Cardiac fibroblast (primary cell): ENCODE measurements at places on chromosomes 4 and X.

GRCh38 chrX:17960891-17961290 is 99.8 kb upstream of the RAI2 start:
- DNase-seq: no peak

DNA sequence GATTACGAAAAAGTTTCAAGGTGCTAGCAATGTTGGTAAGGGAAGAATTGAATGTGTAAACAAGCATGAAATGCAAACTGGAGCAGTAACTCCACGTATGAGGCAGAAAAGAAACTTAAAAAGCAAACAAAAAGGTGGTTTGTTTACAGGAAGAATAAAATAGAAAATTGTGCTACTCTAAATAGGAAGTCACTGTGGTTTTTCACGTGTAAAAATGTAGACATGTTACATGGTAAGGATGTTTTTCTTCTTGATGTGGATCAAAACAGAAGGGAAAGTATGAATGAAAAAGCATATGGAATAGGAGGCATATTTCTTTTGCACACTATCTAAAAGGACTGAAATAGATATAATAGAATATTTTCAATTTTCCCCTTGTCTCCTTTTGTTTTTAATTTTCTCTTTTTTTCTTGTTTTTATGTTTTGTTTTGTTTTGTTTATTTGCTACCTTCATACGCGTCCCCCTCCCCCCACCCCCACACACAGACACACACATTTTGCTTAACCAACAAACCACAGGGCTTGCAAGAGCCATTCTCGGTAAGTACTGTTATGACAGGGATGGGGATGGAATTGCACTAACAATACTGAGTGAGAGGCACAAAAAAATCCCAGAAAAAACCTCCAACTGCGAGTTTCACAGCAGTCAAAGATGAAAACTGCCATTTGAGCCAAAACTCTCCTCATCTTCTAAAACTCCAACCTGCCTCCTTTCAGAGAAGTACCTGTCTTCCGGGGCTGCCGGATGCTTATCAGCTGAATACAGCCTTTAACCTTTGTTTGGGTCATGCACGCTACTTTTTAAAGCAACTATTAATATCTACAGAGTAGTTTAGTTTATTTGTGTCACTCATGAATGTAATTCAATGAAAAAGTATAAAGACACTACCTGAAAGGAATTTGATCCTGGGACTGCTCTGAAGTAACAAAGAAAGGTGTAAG is 135.8 kb downstream of the IL15 start:
- no peak for DNase-seq

DNA sequence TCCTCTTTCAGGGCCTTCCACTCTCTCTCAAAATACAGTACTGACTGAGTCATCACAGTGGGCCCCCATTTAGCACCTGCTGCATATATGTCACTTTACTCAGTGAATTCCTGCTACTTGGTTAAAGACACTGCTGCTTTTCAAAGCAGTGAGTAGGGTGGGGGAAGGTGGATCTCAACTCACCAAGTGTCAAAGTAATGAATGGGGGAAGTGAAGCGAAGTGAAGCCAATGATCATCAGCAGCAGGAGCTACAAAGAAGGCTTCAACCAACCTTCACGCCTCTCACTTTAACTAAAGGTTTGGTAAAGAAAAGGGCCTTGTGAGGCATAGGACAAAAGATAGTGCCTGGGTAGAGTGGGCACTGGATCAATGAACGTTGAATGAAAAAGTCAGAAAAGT is 424.1 kb downstream of the SMARCA1 start:
- no peak for DNase-seq

DNA sequence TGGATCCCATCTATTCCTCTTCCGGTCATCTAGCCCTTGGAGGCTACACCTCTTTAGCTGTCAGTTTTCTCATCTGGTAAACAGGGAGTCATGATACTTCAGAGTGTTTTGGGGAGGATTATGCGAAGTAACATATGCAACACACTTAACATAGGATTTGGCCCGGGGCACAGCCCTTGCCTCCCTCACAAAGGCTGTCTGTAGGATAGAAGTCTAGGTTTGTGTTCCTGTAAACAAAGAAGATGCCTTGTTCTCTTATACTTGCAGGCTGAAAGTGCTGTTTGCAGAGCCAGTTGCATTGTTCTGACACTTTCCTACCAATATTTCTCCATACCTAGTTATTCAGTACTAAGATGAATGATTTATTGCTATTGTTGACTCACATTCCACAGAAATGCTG is 2.2 kb upstream of the APELA start:
- no peak for DNase-seq

DNA sequence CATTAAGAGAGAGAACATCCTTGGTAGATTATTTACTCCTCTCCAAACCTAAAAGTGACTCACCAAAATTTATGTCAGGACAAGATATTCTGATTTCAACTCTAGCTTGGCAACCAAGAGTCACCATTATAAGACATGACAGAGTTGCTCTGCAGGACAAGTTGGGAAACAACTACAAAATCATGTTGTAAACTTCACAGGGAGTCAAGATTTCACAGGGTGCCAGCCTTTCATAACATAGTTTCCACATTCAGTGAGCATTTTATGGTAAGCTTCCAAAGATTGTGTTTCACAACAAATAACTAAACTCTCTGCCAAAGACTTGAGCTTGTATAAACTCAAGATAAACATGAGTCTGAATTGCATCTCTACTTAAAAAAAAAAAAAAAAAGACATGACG is 121.0 kb upstream of the DIAPH2 start:
- peak; percentile 81 for DNase-seq

DNA sequence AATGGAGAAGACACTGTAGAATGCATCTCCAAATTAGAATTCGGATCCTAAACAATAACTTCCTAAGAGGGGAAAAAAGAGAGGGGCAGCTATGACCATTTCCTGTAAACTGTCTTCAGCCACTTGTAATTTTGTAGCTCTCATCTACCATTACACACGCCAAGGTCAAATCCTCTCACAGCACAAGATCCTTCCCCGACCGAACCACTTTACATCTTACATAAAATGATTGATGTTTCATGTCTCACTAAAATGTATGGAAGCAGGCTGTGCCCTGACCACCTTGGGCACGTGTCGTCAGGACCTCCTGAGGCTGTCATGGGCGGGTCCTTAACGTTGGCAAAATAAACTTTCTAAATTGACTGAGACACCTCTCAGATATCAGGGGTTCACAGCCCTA is 24.1 kb upstream of the PBDC1 start:
- DNase-seq: peak; percentile 40

DNA sequence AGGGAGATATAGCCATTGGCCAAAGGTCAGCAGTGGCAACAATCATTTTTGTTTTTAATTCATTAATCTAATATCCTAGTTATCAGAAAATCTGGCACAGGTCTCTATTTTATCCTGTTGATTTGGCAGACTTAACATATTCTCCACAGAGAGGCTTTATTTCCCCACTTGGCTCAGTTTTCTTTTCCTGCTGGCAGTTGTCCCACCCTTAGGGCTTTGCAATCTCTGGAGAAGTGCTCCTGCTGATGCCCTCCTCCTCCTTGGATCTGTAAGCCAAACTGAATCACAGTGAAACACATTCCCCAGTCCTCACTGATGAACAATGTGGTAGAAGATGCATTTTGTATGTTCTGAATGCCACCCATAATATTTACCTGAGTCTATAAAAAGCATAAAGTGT is 889.7 kb downstream of the PDHA2 start:
- peak; percentile 44 for DNase-seq

- DNase-seq: peak; percentile 46
These were observed 7.4 kb downstream of the AFF1 start for GRCh38 chr4:86942185-86942666.

DNA sequence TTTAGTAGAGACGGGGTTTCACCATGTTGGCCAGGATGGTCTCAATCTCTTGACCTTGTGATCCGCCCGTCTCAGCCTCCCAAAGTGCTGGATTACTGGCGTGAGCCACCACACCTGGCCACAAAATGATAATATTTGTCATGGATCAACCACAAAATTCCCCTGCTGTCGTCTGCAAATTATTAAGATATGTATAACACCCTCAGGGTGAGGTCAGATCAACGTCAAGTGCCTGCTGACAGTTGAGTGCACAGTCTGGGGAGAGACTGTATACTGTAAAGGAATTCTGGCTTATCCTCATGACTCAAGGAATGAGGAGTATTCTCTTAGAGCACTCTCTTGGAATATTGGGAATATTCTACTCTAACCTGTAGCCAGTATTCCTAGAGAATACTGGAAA is 11.2 kb downstream of the EPGN start:
- no peak for DNase-seq

DNA sequence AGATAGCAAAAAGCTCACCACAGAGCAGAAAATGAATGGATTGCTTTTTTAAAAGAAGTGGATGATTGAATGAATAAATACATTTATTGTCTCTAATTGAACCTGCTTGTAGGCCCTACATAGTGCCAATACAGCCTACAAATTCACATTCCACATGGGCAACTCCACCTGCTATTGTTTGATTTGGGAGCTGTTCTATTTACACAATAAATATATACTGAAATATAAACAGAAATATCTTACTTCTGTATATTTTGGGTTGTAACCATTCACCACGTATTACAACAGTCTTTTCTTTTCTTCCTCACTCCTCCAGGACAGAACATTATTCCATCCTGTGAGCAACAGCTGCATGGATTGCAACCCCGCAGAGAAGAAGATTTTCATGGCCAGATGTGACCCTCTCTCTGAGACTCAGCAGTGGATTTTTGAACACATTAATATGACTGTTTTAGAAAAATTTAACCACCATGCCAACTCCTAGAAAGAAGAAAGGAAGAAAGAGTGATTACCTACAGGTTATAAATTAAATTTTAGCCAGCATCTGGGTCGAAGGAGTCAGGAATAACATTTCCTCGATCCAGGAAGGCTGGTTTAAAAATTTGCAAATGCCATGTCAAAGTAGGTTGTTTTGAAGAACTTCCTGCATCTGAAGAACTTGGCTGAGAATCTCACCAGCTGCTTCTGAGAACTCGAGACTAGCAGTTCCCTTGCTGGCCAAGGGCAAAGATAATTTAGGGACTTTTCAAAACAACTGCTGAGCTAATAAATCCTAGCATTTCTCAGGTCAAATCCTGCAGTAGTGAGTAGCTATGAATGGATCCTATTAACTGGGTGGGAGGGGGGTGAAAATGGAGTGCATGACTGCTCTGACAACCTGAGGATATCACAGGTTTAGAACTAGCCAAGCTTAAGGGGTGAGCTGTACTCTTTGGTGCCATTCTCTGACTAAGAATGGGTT is 128.7 kb upstream of the GALNT7 start:
- DNase-seq: peak; percentile 13

DNA sequence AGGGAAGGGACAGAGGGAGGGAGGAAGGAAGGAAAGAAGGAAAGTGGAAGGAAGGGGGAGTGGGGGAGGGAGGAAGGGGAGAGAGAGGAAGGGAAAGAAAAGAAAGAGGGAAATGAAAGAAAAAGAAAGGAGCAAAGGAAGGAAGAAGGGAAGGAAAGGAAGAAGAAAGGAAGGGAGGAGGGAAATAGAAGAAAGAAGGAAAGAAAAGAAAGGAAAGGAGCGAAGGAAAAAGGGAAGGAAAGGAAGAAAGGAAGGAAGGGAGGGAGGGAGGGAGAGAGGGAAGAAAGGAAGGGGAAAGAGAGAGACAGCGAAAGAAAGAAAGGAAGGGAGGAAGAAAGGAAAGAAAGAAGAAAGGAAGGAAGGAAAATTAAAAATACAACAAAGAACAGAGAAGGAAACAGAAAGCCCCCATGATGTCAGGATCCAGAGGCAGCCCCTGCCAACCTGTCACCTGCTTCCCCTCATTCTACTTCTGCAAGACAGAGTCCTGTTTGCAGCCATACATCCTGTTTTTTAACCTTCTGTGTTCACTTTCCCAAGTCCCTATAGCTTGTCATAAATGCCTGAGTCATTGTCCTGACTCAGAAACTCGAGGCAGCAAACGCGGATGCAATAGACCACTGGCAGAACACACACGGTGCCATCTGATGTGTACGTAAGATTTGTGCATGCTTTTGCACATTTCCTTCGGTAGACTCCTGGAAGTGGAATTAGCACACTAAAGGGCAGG is 77.0 kb upstream of the C4orf50 start:
- no peak for DNase-seq

- no peak for DNase-seq
These were observed 15.6 kb downstream of the SHOX start for GRCh38 chrX:646228-646495.

DNA sequence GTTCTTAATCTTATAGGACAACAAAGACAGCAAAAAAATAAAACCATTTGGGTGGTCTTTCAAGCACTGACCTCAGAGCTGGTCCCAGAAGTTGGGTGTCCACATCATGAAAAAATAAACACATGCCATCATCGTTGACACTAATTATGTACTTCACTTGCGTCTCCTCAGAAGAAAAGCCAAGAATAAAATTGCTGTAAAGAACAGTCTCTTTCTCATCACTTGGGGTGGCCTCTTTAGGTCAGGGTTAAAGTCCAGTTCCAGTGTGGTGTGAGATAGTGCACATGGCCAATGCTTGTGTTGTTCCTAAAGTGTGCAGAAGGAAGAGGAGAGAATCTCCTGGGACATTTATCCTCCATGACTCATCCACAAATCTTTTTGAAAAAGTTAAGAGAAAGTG is 49.5 kb upstream of the IBSP start:
- DNase-seq: peak; percentile 41

GRCh38 chr4:91170768-91171167 is 1043.6 kb downstream of the CCSER1 start:
- no peak for DNase-seq

DNA sequence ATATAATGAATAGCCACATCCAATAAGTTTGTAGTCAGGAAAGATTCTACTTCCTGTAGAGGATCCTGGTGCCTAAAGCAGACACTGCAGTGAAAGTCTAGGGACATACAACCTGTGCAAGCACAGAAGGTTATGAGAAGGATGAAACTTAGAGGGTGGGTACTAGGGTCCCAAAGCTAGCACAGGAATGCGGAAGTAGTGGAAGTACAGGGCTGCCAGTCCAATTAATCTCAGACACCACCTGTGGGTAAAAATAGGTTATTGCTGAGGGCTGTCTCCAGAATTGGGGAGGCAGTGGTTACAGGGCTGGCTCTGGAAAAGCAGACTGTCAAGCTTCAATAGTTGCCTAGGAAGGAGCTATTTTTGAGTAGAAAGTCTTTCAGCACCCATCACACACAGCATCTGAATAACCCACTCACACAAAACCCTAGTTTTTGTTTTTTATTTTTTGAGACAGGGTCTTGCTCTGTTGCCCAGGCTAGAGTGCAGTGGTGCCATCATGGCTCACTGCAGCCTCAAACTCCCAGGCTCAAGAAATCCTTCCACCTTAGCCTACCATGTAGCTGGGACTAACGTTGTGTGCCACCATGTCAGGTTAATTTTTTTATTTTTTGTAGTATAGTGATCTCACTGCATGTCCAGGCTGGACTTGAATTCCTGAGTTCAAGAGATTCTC is 50.8 kb upstream of the ELF2 start:
- DNase-seq: no peak

DNA sequence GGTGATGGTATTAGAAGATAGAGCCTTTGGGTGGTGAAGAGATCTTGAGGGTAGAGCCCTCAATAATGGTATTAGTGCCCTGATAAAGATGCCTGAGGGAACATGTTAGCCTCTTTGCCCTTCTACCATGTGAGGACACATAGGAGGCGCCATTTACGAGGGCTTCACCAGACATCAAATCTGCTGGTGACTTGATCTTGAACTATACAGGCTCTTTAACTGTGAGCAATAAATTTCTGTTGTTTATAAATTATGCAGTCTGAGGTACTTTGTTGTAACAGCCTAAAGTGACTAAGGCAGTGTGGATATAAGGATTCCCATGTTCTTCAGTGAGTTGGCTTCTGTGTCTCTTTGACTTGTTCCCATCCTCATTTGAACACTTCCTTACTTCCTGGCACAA is 11.8 kb downstream of the MOB1B start:
- no peak for DNase-seq

- DNase-seq: peak; percentile 19
These were observed at the start of gene CD38 for GRCh38 chr4:15778289-15779241. Gene CD38, plus strand, starts transcription at chr4:15778328. Its CDS starts 87 bp downstream, at chr4:15778415.

- DNase-seq: no peak
These were observed 58.5 kb downstream of the ATXN3L start for GRCh38 chrX:13261348-13261747.
